ENCODE measurements at places on chromosomes 2 and 18. TPM values are rescaled to one million over a fixed set of nuclear protein-coding genes. Genes with fewer than 3 reads are reported as not detected.

Gene NRBP1
- total RNA-seq: 87.7 TPM

Gene CDKL4
- total RNA-seq: 7.5 TPM

Gene TOGARAM2
- total RNA-seq: 0.48 TPM

Gene HAAO
- total RNA-seq: 10.6 TPM

Gene WDFY1
- total RNA-seq: 104 TPM

Gene ACMSD
- total RNA-seq: not detected

Gene LPIN2
- 32.2 TPM for total RNA-seq
